ENCODE measurements at places on chromosomes 5 and 9. TPM values are rescaled to one million over a fixed set of nuclear protein-coding genes. Genes with fewer than 3 reads are reported as not detected.

- no peak for DNase-seq
These were observed 174.0 kb upstream of the NREP start for GRCh38 chr5:111930905-111931461.

- no peak for DNase-seq
These were observed 32.7 kb upstream of the TLR4 start for GRCh38 chr9:117671468-117671867.

GRCh38 chr5:104327801-104328200, 765.2 kb upstream of the NUDT12 start:
- no peak for DNase-seq

- peak; percentile 34 for DNase-seq
These were observed 118.4 kb upstream of the PRSS3 start for GRCh38 chr9:33676746-33677505.

GRCh38 chr5:157924931-157925729, 66.2 kb upstream of the CLINT1 start:
- DNase-seq = no peak

GRCh38 chr5:93601802-93602155, 18.8 kb downstream of the NR2F1 start:
- no peak for DNase-seq

Gene PLAC8L1
- not detected for total RNA-seq

- DNase-seq = no peak
These were observed 24.8 kb upstream of the CTNNAL1 start for GRCh38 chr9:109037946-109038715.

- DNase-seq = peak; percentile 36
These were observed 566 bp upstream of the FOCAD start for GRCh38 chr9:20683351-20684034.

DNA sequence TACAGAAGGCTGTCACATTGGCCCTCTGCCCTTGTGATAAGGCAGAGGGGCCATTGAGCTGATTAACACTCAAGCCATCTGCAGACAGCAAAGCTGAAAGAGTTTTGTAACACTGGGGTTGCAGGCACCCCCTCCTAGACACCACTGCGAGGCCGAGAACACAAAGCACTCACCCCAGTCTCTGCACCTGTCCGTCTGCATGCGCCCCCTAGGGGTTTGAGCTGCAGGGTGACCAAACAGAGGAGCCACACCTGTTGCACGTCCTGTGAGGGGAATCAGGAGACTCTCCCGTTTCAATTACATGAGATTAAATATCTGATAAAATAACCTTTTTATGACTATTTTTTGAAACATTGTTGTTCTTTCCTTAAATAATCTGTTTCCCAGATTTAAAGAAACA, 1180.4 kb downstream of the CDH9 start:
- no peak for DNase-seq

- no peak for DNase-seq
These were observed 1.8 kb downstream of the GZMA start for GRCh38 chr5:55104036-55104772.

DNA sequence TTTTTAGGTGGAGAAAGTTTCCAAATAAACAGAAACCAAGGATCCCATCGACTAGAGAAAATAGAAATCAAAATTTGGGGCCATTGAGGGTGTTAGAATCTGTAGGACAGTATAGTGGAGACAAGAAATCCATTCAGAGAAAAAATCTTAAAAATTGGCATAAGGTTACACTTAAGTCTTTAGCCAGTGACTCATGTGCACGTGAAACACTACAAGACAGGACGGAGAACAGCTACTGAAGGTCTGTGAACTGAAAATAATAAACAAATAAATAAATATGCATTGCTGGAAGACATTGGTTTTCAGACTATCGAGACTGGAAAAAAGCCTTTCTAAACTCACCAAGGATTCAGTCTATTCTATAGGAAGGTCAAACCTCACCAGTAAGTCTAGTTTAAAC, 1955.5 kb downstream of the MAT2B start:
- no peak for DNase-seq

DNA sequence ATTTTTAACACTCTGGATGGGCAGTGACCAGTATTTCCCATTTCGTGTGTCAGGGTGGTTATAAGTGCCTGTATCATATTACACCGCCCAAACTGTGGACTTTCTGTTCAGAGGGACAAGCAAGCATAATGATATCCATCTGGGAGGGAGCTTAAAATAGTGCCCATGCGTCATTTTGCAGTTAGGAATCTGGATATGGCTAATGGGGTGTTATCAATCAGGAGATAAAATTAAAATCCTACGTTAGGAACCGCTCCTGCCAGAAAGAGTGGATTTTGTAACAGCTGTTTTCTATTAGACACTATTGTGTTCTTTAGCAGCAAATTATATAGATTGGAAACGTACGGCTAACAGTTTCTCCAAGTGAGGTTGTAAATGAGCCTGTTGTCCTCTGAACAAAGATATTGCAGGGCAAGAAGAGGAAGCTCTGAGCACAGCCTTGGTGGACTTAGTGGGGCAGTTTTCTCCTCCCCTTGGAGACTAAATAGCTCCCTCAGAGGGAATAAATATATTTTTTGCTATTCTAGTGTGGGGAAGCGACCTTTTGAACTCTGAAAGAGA, 160.4 kb downstream of the SPATA31D1 start:
- no peak for DNase-seq

Gene PCDHGB5
- 0.16 TPM for total RNA-seq

DNA sequence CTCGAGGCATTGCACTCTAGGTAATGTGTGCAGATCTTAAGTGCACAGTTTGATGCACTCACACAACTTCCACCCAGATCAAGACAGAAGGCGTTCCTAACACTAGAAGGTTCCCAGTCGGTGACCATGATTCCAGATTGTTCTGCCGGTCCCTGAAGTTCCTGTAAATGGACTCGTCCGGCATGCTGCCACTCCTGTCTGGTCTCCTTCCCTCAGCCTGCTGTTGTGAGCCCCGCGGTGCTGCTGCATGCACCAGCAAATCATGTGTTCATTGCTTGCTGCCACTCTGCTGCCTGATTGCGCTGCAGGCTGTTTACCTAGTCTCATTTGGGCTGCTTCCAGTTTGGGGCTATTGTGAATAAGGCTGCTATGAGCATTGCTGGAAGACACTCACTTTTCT, 11.5 kb downstream of the STKLD1 start:
- no peak for DNase-seq

DNA sequence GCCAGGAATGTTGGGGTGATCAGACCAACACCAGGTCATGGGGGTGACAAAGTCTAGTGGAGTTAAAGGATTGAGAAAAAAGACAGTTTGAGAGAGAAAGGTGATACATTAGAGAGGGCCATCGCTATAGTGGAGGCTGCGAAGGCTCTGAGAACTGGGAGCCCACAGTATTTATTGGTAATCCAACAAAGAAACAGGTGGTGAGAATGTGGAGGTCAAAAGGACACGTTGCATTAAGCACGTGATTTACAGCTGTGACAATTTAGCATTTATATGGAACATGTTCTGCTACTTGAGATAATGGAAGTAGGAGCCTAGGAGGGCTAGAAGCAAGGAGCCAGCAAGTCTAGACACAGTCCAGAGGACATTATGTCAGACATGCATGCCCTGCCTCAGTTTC, 2086.5 kb upstream of the C9orf72 start:
- no peak for DNase-seq

DNA sequence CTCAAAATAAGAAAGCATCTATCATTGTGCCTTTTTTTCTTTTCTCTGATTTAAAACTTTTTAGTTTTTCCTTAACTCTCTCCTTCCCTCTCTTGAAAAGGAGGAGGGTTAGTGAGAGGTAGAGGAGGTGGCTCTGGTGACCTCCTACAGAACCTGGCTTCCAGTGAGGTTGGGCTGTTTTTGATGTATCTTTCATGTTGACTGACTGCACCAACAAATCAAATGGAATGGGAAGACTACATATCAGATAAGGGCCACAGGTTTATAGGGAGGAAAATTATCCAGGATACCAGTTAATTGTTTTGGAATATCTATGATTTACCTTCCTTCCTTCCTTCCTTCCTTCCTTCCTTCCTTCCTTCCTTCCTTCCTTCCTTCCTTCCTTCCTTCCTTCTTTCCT, 173.2 kb downstream of the ZSWIM6 start:
- DNase-seq = no peak

DNA sequence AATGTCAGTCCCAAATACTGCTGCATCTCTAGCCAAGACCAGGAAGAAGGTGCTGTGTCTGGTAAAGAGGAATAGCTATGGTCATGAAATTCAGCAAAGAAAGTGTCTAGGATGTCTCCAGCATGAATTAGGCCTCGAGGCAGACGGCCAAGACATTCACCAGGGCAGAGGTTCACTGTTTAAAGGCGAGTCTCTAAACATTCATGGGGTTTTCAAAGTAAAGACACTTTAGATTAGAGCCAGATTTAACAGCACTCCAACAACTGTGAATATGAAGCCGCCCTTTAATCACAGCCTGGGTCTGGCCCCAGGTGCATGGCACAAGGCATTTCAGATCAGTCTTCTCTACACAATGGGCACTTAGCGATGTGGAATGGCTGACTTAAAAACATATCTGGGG, 95.0 kb downstream of the ANKH start:
- no peak for DNase-seq

Gene FBP1
- total RNA-seq = 1.2 TPM

DNA sequence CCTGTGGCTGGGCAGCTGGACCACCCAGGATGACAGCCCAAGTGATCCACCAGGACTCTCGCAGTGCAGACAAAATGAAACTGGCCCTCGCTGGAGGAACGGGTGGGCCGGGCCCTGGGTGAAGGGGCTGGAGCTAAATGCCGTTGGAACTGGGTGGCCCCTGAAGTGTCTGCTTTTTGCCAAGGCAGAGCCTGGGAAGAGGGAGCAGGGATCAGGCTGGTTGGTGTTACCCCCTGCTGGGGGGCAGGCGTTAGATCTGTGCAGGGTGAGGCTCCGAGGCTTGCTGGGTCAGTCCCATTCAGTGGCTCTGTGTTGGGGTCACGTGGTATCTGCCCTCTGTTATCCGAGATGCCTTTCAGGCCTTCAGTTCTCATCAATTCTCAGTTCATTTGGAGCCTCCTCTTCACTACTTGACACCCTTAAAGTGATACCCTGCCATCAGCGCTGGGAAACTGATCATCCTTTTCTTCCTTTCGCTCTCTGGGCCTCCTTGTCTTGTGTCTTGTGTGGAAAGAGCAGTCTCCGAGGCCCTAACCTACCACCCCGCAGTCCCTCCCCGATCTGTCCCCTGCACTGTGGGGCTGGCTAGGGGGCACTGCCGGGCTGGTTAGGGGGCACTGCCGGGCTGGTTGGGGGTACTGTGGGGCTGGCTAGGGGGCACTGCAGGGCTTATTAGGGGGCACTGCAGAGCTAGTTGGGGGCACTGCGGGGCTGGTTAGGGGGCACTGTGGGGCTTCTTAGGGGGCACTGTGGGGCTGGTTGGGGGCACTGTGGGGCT, 37.3 kb downstream of the COL5A1 start:
- no peak for DNase-seq

Gene PCDHB5
- total RNA-seq = not detected

Gene C9orf40
- total RNA-seq = 18.9 TPM

Gene NUTM2G
- not detected for total RNA-seq

GRCh38 chr5:151718153-151718552, 31.4 kb upstream of the SPARC start:
- no peak for DNase-seq

Gene OR1J2
- total RNA-seq = not detected
